Stimulated activated CD8-positive, alpha-beta memory T cell treated with anti-CD3 and anti-CD28 coated beads, Interleukin-4, amount 100 ng/mL, for 4 hours (primary cell): ENCODE measurements at places on chromosomes 4 and X.

DNA sequence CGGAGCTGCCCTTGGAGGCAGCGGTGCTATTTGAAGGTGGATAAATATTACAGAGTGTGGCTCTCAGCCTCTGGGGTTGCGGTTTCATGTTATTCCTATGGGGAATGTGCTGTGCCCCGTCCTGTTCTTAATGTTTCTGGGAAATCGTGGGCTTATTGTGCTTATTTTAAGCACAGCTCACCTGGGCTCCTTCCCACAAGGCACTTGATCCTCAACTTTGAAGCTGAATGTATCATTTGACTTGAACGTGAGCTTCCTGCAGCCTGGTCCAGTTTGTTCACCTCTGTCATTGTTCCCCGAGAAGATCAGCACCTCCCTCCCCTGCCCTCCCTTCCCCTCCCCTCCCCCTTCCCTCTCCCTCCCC is 3.9 kb downstream of the SORCS2 start:
- no peak for DNase-seq

- DNase-seq: no peak
Observed at GRCh38 chr4:46254788-46255187, 130.9 kb upstream of the GABRG1 start.

DNA sequence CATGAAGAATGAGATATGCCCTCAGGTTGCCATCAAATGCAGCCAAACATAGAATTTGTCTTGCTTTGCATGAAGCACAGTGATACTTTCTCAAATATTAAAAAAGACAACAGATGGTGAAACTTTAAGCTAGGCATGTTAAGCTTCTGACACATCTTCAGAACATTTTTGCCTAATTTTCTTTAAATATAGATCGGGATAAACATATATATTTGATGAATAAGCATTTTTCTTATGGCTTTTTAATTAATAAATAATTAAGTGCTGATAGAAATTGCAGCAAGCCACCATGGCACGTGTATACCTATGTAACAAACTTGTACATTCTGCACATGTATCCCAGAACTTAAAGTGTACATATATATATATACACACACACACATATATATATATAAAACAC is 831.2 kb upstream of the PCDH10 start:
- no peak for DNase-seq

- DNase-seq: no peak
Observed at GRCh38 chrX:77597090-77597489, 149.9 kb downstream of the FGF16 start.

DNA sequence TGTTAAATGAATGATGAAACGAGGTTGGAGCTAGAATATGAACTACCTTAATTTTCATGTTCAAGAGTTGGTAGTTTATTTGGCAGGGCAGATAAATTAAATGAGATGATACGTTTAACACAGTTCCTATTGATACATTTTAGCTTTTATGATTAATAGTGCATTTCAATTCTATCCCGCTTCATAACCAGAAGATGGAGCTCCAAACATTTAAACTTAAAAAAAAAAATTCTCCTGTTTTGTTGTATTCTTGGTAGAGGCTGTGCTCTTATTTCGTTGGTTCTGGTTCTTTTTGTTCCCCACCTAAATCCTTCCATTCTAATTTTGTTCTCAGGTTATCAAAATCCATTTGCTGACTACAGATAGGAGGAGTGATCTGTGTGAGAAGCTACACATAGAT is 71.8 kb upstream of the PTPN13 start:
- DNase-seq: no peak
